ENCODE measurements at places on chromosomes 2 and 18.

- no peak for DNase-seq
These were observed 900.1 kb upstream of the SOX11 start for GRCh38 chr2:4792126-4792525.

- no peak for DNase-seq
These were observed 241.4 kb upstream of the KLHL14 start for GRCh38 chr18:33014060-33014796.

DNA sequence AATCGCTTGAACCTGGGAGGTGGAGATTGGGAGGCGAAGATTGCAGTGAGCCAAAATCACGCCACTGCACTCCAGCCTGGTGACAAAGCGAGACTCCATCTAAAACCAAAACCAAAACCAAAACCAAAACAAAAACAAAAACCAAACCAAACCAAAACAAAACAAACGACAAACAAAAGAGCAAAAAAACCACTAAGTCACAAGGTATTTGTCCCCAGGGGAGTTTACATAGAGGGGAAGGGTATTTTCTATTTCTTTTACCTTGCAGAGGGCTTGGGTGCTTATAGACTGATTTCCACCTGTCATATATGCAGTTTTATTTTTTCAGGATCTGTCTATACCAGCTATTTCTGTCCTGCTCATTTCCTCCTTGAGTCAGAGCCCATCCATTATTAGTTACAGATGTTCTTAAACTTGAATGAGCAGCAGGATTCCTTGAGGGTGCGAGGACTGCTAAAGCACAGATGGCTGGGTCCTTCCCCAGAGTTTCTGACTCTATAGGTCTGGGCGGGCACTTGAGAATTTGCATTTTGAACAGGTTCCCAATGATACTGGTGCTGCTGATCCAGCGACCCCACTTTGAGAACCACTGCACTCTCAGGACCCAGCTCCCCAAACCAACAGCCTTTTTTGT, 102.2 kb upstream of the UXS1 start:
- DNase-seq, result no peak

DNA sequence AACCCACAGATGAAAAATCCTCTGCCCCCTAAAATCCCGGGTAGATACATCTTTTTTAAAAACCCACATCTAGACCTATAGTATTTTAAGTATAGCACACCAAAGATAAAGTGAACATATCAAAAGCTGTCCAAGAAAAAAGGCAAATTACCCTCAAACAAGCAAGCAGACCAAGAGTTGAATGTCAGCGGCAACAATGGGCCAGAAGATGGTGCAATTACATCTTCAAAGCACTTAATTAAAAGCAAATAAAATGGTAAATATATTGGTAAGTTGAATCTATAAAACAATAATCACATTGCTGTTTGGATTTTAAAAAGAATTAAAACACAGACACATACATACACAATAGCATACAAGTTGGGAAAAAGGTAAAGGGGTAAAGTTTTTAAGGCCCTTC, 98.5 kb downstream of the MYOM1 start:
- no peak for DNase-seq

DNA sequence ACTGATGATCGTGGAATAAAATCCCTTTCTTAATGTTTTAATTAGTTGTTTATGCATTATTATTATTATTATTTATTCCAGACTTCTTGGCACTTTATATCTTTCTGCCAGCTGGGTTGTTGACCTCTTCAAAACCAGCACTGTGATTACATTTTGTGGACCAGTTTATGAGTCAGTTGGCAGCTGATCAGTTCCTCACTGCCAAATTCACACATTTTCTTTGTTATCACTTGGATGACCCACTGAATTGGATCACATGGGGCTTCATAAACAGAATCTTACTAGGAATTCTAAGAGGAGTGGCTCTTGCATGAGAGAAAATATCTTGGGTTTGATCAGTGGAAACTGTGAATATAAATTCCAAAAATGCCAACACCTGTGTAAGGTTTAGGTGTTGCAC, 321.8 kb upstream of the SPRED2 start:
- DNase-seq, result no peak

DNA sequence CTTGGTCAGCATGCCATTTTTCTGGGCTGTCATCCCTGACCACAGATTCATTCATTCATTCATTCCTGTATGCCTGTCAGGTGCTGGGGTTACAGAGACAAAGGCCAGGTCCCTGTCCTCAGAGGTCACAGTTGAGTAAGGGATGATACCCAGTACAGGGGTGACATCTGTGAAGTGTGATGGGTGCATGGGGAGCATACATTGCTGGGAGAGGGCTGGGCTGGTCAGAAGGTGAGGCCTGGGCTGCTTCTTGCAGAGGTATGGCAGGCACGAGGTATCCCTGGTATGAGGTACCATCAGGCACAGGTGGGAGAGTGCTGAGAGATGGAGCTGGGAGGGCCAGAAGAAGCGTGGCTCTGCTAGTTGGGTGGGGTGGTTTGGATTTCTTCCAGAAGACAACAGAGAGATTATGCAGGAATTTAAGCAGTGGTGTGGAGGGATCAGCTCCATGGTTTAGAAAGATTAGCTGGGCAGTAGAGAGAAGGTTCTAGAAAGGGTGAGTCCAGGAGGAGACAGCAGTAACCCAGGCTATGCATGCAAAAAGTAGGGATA, 181.9 kb upstream of the HAAO start:
- DNase-seq, result no peak

GRCh38 chr2:18651842-18652774, 62.7 kb upstream of the NT5C1B start:
- no peak for DNase-seq

DNA sequence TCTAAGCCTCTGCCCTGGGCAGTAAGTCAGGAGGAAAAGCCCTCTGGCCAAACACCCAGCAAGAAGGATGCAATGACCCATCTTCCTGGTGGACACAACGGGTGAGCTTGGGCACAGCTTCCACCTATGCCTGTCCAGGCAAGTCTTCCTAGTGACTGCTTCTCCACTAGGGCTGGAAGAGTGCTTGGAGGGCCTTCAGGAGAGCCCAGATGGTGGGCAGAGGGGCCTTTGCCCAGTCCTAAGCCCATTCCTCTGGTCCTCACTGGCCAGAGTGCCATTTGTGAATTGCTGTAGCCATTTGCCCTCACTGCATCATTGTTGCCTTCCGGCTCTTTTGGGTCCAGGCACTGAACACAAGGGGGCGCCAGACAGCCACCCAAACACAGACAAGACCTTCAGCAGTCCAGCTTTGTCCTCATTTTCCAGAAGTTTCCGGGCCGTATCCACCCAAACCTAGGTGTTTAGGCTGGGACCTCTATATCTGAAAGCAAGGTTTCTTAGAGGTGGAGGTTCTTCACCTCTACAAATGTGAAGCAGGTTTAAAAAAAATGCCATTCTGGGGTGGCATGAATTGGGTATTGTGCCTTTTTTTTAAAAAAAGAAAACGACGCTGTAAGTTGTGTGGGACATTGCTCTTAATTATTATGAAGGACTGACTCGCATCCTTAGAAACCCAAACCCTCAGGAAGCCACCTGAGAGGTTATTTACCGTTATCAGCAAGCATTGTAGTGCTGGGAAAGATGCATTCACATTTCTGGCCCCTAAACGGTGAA, 29.5 kb downstream of the PAX8 start:
- peak; percentile 82 for DNase-seq

GRCh38 chr2:156331572-156332283, 793 bp downstream of the NR4A2 start:
- DNase-seq, result peak; percentile 60

DNA sequence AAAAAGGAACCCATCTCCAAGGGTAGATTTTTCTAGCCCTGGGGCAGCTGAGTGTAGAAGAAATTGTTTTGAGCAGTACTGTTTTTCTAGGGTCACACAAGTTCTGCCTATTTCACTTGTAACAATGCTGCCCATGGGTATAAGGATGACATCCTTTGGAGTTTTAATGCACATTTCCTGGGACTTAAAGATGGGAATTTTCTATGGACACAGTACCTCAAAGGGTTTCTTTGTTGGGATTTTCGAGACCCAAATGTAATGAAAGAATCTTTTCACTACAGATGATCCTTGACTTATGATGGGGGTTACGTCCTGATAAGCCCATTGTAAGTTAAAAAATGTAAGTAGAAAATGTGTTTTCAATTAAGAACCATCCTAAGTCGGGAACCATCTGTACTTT, 31.8 kb downstream of the CDC42EP3 start:
- no peak for DNase-seq

DNA sequence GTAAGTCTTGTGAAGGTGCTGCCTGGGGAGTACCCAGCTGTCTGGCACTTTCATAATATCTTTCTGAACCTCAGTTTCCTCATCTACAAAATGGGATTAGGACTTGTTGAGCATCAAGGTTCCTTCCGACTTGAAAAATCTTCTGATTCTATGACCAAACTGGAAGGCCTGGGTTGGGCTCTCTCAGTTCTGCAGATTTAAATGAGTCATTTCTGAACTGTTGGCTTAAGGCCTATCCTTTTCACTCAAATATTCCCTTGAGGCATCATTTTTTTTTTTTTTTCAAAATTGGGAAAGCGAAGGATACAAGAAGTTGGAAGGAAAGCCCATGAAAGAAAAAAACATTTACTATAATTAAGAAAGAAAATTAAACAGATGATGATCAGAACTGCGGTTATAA, 40.8 kb upstream of the CYP1B1 start:
- no peak for DNase-seq

GRCh38 chr2:173090973-173091660, 15.5 kb downstream of the MAP3K20 start:
- DNase-seq, result no peak

- DNase-seq, result peak; percentile 79
These were observed 2.1 kb upstream of the CHCHD5 start for GRCh38 chr2:112582314-112582746.

GRCh38 chr2:17184512-17184911, 333.7 kb downstream of the RAD51AP2 start:
- DNase-seq, result no peak

GRCh38 chr18:76546436-76546835, 51.4 kb upstream of the ZNF516 start:
- DNase-seq, result no peak

DNA sequence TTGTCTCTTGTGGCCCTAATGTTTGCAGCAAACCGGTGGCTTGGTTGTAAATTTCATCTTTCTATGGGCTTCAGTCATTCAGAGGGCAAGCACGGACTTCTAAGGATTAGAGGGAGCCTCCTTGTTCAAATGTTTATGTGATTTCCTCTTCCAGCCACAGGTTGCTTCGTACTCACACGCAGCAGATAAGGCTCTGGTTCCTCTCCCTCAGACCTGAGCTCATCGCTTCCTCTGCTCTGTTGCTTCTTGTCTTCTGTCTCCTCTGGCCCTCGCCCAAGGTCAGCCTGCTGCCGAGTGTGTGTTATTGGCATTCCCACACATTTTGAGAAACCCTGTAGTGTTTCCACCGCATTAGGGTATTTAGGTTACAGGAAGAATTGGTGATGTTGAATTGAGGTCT, 44.0 kb downstream of the MYL12B start:
- no peak for DNase-seq

- DNase-seq, result no peak
These were observed 2.4 kb upstream of the MAPRE3 start for GRCh38 chr2:26968001-26968400.

GRCh38 chr2:23793476-23793875, 133.4 kb downstream of the ATAD2B start:
- DNase-seq, result no peak

- no peak for DNase-seq
These were observed 42.6 kb downstream of the STK17B start for GRCh38 chr2:196128749-196129148.

DNA sequence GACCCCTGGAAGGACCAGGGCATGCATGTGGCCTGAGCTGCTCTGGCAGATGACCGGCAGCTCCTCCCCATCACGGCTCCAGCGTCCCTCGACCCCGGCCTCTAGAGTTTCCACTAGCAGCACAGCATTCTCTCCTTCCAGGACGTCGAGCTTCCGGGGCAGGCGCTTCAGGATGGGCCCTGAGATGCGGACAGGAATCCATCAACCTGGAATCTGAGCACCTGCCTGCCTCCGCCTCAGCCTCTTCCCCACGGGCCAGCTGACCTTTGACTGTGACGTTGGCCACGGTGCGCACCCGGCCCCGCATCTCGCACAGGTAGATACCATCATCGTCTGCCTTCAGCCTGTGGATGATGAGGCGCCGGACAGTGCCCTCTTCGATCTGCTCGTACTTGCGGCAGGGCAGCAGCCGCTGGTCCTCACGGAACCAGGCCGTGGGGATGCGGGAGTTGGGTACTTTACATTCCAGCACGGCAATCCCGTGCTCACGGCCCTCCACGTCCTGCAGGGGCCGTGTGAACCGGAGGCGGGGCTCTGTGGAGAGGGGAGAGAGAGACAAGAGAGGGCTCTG, 3.5 kb downstream of the OBSL1 start:
- no peak for DNase-seq

DNA sequence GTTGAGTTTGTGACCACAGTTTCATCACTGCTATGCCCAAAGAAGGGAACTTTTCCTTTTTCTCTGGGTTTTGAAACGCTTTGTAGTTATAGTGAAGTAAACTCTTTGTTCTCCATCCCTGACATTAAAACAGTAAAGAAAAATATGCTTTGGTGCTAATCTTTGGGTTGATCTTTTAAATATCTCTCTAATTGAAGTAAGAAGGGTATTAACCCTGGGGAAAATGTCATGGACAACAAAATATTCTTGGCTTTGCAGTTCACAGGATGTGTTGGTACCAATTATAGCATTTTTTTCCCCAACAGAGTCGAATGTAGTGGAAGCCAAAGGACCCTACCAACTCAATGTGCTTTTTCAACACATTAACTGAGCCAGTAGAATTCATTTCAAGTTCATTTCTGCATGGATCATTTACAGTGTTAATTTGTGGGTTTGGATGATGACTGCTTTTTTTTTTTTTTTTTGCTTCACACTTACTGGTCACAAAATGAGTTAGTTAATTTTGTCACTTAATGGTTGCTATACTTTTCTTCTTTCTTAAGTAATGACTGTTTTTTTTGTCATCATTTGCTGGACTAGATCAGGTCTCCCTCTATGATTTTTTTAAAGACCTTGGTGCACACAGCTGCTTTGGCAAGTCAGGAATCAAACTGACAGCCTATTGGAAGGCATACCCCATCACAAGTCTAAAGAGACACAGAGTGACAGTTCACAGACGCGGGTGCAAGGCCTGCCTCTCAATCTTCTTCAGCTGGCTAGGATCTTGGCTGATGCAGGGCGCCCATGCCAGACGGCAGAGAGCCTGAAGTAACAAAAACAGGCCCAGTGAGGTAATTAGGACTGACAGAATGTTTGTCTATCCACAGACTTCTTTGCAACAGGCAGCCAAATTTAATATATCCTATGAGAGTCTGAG, 98.8 kb upstream of the MMADHC start:
- DNase-seq, result no peak

DNA sequence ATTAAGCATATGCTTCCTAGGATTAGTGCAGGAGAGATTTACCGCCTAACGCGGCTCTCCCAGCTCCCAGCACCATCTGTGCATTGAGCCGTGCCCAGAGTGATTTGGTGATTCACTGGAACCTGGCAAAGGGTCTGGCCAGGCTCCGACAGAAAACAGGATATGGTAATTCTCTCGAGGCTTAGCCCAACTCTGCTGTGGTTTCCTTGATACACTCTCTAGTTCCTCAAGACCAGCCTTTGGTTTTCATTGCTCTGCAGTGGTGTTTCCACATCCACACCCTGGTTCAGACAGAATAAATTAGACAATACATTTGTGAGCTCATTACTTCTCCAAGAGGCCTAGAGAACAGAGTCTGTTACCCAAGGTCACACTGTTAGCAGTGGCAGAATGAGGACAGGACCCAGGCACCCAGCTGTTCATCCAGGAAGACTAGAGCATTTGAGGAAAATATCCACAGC, 23.0 kb upstream of the SMAD2 start:
- DNase-seq, result peak; percentile 24

All from CD4-positive, alpha-beta T cell treated with Interleukin-10 for 1 hour (primary cell).